T-helper 1 cell (primary cell): ENCODE measurements at places on chromosomes 13 and 19.

DNA sequence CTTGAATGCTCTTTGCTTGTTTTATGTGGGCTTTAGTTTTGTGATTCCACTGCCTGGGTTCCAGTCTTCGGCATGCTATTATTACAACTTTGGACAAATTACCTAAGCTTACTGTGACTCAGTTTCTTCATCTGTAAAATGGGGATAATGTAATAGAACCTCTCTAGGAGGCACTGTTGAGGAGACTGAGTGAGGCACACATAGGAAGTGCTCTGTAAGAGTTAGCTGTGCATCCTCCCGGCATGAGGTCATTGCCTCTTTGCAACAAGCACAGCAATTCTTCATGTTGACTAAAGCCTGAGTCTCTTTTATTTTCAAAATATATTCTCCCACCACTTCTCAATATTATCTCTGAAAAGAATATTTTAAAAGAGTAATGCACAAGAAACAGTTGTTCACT, 227.4 kb downstream of the DLEU7 start:
- no peak for DNase-seq

GRCh38 chr13:30332456-30333143, 25.2 kb upstream of the KATNAL1 start:
- no peak for DNase-seq

DNA sequence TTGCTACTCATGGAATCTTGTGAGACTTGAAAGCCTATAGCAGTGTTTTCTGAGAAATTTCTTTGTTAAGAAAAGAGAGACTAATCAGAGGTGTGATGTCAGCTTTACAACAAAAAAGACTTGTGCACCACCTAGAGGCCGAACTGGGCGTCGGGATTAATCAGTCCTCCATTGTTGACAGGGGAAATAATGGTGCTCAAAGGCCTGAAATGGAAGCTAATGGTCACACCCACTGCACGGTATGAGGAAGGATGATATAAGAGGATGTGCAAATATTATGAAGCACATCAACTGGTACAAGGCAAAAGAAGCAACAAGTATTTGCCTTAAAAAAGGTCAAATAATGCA, 480.2 kb upstream of the MIR17HG start:
- no peak for DNase-seq

DNA sequence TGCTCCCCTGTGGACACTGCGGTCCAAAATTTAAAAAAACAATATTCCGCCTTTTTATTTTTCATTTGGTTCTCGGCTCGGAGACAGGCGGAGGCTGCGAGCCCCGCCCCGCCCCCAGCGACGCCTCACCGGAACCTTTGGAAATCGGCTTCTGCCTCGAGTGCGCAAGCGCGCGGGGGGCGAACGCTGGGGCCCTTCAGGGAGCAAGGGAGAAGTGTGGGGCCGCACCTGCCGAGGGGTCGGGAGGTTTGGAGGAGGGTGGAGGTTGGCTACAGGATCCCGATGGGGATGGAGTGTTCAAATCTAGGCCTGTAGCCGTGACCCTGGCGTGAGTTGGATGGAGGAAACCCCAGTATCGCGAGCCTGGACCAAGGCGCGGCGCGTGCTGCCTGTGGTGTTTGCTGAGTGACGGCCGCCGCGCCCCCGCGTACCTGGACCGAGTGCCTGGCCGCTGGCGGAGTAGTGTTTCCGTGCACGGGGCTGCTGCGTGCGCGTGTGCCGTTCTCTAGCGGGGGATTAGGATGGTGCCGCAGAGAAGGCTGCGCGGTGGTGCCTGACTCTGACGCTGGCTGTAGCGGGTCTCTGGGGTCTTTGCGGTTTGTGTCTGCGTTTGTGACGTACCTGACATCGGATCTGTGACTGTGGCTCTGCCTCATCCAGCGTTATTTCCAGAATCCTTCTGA, 565 bp upstream of the ZFP30 start:
- peak; percentile 80 for DNase-seq

GRCh38 chr19:22607653-22608430, 26.3 kb upstream of the ZNF492 start:
- DNase-seq, result no peak

- DNase-seq, result no peak
Measured at GRCh38 chr13:99690426-99691174, 189.3 kb downstream of the TM9SF2 start.

- DNase-seq, result no peak
Measured at GRCh38 chr13:110913322-110914080, 1.4 kb downstream of the ANKRD10 start.

GRCh38 chr13:25819856-25820530, 231.8 kb downstream of the SHISA2 start:
- DNase-seq, result no peak

- no peak for DNase-seq
Measured at GRCh38 chr13:62760724-62761123, 1345.1 kb upstream of the PCDH20 start.

GRCh38 chr19:51470966-51471365, 7.4 kb upstream of the CEACAM18 start:
- no peak for DNase-seq

DNA sequence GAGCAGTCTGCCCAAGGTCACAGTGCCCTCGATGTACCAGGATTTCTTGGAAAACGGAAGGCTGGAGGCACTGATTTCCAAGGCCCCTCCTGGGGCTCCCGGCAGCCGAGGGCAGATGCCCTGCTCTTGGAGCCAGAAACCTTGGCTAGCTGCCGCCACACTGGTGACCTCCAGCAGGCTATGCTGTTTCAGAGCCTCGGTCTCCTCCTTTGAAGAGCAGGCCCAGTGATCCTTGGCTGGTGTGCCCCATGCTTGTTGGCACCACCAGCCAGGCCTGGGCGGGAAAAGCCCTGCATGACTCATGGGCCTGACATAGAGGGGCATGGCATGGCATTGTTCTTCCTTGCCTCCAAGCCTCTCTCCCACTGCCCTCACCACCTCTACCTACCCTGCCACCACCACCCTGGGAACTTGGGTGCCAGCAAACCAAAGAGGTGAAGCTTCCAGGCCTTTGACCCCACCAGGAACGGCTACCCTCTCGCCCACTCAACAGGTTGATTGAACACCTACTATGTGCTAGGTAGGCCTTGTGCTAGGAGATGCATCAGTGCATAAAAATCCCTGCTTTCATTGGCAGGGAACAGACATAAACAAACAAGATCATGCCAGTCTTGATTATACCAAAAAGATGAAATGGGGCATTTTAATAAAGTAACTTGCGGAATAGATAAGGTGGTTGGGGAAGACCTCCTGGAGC, 1.6 kb upstream of the CLEC11A start:
- DNase-seq, result no peak

- no peak for DNase-seq
Measured at GRCh38 chr19:40799558-40800338, 757 bp downstream of the EGLN2 start.

DNA sequence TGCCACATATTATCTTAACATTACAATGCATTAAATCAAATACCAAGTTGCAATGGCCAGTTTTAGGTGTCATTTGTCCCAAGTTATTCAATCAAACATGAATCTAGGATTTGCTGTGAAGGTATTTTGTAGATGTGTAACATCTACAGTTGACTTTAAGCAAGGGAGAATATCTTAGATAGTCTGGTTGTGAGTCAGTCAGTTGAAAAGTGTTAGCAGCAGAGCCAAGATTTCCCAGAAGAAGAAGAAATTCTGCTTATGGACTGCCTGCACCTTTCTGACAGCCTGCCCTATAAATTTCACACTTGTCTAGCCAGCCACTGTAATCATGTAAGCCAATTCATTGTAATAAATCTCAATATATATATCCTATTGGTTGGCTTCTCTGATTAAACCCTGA, 41.3 kb upstream of the INTS6 start:
- no peak for DNase-seq

- no peak for DNase-seq
Measured at GRCh38 chr19:656751-657559, 6.1 kb downstream of the RNF126 start.

GRCh38 chr13:29918845-29919244, 68.4 kb upstream of the UBL3 start:
- DNase-seq, result no peak

- no peak for DNase-seq
Measured at GRCh38 chr19:20612711-20613316, 47.2 kb upstream of the ZNF737 start.

GRCh38 chr13:101346161-101346560, 70.1 kb downstream of the NALCN start:
- DNase-seq, result no peak

GRCh38 chr19:40365010-40365409, 16.5 kb downstream of the PLD3 start:
- no peak for DNase-seq

- DNase-seq, result peak; percentile 81
Measured at GRCh38 chr13:46796515-46797474, at the start of gene ESD. Gene ESD, minus strand, starts transcription at chr13:46797161. Its CDS starts 5,748 bp downstream, at chr13:46791413.

GRCh38 chr19:11931051-11931450, 6.1 kb downstream of the ZNF700 start:
- no peak for DNase-seq

DNA sequence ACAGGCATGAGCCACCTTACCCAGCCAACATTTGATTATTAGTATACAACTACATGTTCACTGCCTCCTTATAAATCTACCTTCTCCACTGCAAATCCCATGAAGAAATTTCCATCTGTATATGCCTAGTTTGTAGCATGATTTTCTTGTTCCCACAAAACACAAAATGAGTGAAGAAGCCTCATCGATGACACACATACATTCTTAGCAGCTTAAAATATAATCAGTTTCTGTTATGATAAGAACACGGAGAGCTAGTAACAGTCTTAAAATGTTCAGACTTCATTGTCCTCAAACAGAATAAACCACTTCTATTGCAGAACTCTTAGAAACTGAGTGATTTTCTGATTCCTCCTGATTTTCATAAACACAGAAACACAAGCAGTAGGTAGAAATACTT, 740.5 kb downstream of the PCDH9 start:
- DNase-seq, result no peak

DNA sequence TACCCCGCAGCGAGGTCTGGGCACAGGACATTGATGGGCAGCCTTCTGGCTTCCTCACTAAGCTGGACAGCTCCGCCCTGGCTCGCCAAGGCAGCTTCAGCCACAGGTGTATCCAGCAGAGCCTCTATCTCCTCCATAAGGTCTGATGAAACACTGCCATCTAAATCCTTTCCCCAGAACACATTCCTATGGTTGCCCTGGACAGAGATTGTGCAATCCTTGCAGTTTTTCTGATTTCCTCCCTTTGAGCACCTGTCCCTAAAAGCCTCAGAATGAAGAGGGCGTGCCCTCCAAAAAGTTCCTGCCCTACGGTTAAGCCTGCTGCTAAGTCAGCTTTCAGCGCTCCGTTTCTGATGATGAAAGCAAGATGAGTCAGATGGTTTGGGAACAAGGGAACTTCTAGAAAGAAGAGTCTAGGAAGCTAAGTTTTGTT, 21.0 kb downstream of the CLEC4M start:
- no peak for DNase-seq

- no peak for DNase-seq
Measured at GRCh38 chr13:29103065-29103800, 283.1 kb downstream of the MTUS2 start.

DNA sequence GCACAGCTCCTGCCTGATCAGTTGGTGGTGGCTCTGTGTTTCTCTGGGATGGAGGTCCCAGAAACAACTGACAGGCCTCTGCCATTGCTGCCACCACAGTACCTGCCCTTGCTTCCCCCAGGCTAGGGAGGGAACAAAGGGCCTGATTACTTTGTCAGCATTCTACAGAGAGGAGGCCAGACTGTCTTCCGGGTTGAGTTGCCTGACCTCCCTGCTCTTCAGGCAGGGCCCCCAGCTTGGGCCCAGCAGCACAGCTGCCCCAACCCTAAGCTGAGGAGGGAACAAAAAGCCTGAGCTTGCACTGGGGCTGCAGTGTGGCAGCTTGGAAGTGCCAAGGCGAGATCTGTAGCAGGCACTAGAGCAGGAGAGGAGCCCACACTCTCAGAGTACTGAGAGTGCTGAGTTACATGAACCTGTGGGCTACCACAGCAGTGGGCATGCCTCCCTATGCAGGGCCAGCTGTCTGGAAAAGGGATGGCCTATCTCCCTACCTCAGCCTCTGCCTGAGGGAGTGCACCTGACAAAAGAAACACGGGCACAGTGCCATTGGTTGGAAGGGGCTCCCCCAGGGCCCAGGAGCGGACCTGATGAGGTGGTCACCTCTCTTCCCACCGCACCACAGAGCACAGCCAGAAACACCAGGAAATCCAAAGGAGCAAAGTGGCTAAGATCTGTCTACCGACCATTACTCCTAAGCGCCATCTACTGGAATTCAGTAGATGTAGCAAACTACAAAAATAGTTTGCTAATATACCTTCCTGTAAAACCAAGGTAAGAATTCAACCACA, 24.4 kb downstream of the SLC25A15 start:
- DNase-seq, result no peak

DNA sequence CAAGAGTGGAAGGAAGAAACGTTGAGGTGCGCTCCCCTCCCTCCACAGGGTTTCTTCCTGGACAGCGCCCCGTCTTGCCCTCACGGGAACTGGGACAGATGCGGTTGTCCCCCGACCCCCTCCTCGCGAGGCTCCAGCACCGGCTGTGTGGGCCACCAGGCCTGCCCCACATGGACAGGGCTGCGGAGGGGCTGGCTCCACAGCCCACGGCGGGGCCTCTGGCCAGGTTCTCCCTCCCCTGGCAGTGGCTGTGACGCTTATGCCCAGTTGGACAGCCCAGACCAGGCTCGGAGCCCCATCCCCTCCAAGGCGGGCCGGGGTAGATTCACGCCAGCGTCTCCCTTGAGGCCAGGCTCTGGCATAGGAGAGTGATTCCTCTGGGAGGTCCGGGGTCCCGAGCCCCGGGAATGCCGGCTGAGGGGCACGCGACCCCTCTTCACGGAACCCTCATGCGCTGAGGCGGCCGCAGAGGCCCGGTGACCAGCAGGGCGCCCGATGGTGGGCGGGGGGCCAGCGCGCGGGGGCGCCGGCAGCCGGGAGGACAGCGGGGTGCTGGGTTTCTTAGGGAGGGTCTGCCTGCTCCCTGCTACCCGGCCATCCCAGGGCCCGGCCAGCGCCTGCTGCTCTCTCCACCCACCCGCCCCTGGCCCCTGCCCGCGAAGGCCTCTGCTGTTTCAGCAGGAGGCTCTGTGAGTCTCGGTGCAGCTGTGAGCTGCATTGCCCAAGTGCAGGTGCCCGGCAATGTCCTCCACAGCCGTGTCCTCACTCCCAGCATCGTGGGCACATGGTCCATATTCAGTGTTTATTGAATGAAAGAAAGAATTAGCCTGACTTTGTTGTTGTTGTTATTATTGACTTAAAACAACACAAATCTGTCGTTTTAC, 20.3 kb upstream of the GAS6 start:
- no peak for DNase-seq

DNA sequence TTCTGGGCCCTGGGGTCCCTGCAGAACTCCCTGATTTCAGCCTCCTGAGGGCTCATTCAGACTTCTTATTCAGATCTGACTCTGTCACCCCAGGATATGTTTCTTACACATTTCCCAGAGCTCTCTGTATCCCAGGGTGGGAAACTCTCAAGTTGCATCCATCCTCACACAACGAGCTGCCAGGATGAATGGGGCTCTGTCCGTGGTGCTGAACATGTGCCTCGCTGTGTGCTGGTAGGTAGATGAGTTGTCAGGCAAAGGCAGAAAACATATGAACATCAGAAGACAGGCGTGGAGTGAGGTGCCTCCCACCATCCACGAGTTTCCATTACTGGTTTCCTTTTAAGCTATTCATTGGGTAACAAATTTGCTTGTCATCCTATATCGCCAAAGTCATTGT, 11.4 kb upstream of the IGFL1 start:
- no peak for DNase-seq
